Lower leg skin (tissue), 4 donors: ENCODE measurements at places on chromosomes 16 and 17. TPM values are rescaled to one million over a fixed set of nuclear protein-coding genes. Genes with fewer than 3 reads are reported as not detected.
A peak's percentile ranks its signal among the peaks of the same experiment; 100 is the strongest.

The EPOP gene
- 2.5 TPM for total RNA-seq

The KCNJ2 gene
- total RNA-seq = 11.4 TPM

The MRC2 gene
- total RNA-seq = 18.8 TPM

GRCh38 chr17:60174035-60174434, 24.3 kb downstream of the CA4 start:
- no peak for DNase-seq

DNA sequence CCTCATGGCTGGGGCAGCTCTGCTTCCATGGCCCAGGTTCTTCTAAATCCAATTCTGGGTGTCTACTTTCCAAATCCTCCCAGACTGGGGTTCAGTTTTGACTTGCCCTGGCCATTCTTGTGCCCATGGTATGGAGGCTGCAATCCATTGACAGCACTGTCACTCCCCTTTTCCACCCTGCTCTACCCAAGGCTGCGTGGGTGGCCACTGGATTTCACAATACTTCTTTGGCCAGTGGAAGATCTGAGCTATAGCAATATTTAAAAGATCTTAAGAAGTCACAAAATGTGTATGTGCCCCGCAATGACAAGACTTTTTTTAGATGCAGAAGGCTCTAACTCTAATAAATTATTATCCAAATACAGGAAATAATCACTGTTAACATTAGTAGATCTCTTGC, 329.4 kb upstream of the CCL2 start:
- no peak for DNase-seq

DNA sequence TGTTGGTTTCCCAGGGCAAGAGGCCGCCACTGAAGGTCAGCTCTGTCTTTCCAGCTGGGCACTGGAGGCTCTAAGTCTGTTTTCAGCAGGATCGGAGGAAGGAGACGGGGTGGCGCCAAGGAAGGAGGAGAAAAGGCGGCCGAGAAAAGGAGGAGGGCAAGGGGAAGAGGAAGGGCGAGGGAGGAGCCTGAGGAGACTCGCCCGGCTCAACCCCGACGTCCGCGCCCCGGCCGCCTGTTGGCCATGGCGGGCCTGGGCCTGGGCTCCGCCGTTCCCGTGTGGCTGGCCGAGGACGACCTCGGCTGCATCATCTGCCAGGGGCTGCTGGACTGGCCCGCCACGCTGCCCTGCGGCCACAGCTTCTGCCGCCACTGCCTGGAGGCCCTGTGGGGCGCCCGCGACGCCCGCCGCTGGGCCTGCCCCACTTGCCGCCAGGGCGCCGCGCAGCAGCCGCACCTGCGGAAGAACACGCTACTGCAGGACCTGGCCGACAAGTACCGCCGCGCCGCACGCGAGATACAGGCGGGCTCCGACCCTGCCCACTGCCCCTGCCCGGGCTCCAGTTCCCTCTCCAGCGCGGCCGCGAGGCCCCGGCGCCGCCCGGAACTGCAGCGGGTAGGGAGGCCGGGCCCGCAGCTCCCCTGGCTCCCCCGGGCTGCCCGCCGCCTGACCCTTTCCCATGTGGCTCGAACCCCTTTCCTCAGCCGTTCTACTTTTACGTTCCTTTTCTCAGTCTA, at the start of gene RNF135:
Gene RNF135 (plus strand): TSS at position 209 of the 737 bp plus-strand sequence. CDS start 35 bp downstream, at position 244.
- DNase-seq = peak; percentile 95

- DNase-seq = no peak
Observed at GRCh38 chr17:75241996-75242460, 19.4 kb downstream of the GGA3 start.

GRCh38 chr17:45135978-45136791, 698 bp downstream of the ACBD4 start:
- DNase-seq = no peak

- no peak for DNase-seq
Observed at GRCh38 chr16:31050280-31051030, 17.1 kb downstream of the STX4 start.
